ACHN (cell line): ENCODE measurements at places on chromosomes 1 and 21.

DNA sequence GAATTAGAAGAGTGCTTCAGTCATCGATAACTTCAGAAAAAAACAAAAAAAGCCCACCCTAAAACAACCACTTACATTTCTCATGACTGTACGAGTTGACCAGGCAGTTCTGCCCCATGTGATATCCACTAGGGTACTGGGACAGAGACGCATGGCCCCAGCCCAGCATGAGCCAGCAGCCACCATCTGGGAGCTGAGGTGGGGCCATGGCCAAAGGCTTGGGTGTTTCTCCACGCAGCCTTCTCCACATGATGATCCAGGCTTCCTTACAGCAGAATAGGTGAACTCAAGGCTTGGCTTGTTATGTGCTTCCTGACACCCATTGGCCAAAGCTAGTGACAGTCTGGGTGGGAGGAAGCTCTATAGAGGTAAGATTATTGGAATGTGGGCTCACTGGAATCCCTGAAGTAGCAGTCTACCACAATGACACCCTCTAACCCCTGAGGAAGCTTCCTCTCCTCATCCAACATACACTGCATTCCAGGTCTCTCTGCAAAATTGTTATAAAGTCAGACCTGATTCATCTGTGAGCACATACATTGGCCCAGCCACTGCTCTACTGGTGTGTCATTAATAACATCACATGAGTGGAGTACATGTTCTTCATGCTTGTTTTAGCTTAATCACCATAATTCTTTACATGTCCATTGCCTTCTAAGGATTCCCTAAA, 66.3 kb upstream of the NTPCR start:
- no peak for DNase-seq

DNA sequence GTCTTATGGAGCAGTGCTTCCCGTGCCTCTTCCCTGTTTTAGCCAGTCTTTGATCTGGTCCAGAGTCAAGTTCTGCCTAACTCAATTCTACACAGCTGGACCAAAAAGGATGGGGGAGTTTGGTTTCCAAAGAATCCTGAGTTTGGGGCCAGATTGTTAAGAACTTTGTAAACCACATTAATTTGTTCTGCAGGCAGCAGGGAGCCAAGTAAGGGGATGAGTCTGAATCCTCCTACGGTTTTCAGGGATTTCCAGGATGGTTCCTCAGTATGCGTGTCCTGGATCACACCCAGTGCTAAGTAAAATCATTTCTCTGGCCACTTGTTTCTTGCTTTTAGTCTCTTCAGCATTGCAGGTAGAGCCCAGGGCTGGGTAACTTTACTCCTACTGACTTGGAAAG, 26.1 kb upstream of the GJA5 start:
- no peak for DNase-seq

DNA sequence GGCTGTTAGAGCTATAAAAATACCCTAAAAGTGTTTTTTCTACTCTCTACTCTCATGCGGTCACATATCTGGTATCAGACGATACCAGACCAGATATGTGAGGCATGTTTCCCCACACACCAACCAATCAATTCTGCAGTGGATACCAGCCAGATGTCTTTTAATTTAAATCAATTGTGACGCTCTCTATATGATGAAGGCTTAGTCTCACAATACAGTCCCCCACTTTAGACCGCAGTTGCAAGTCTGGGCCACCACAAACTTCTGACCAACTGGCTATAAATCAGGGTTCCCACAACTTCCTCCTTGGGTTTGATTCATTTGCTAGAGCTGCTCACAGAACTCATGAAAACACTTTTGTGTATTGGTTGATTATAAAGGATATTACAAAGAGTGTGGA, 586.1 kb upstream of the ZP4 start:
- DNase-seq, result no peak

DNA sequence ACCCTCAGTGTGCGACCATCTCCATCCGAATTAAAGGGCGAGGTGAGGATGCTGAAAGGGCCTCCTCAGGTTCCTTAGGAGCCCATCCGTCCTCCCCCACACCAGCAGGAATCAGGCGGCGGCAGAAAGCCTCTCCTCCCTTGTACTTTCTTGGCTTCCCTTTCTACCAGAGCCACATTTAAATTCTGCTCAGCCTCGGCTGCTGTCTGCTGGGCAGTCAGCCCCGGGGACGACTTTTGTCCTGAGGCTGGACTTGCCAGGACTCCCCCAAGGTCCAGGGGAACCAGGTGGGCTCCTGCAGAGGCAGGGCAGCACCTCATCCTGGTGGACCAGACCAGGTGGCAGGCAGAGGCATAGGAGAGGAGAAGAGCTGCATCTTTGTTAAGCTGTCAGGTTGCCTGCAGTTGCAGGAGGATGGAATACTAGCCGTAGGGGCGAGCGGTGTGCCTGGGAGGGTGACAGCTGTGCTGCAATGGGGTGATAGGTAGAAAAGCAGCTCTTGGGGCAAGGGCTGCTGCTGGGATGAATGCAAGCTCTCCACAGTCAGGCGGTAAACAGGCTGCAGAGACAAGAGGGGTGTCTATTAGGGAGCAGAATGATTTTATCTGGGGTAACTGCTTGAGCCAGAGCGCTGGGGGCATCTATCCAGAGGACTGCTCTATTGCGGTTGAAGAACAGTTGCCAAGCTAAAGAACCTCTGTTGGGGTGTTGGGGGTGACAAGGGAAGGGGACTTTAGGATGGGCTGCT, 46.2 kb upstream of the WASF2 start:
- DNase-seq, result no peak

DNA sequence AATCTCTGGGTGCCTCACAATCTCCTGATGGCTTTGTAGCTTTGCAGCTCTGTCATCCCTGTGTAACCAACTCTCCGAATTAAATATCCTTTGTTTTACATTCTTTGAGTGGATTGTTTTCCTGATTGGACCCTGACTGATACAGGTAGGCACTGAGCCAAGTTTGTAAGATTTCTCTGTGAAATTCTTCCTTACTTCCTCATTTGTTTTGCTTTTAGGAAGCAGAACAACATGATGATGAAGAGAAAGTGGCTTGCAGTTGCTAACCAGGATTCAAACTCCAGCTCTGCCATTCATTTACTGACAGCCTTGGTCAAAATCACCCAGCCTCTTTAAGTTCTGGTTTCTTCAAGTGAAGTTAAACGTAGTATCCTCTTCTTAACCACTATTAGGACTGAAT, 452.3 kb downstream of the OMA1 start:
- no peak for DNase-seq

- DNase-seq, result no peak
These were observed 61.5 kb downstream of the HSPG2 start for GRCh38 chr1:21875621-21876063.

DNA sequence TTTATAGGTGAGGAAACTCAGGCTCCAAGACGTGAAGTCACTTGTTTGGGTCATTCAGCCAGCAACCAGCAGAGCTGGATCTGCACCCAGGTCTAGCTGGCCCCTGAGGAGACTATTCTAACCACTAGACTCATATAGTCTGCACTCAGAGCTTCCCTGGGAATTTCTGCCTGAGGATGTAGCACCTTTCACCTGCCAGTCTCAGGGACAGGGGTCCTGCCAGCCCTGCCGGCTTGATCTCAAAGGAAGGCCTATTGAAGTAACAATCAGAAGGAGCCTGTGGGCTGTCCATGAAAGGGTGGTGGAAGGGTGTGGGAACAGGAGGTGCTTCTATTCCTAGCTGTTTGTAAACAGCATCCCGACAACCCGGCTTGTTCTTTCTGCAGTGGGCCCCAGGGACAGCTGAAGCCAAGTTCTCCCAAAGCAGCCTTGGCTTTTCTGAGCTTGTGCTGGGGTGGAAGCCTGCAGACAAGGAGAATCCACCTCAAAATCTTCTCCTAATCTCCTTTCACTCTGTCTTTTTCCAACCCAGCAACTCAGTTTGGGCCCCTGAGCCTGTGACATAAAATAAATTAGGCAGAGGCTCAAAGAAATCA, 7.8 kb downstream of the LMOD1 start:
- DNase-seq, result no peak

DNA sequence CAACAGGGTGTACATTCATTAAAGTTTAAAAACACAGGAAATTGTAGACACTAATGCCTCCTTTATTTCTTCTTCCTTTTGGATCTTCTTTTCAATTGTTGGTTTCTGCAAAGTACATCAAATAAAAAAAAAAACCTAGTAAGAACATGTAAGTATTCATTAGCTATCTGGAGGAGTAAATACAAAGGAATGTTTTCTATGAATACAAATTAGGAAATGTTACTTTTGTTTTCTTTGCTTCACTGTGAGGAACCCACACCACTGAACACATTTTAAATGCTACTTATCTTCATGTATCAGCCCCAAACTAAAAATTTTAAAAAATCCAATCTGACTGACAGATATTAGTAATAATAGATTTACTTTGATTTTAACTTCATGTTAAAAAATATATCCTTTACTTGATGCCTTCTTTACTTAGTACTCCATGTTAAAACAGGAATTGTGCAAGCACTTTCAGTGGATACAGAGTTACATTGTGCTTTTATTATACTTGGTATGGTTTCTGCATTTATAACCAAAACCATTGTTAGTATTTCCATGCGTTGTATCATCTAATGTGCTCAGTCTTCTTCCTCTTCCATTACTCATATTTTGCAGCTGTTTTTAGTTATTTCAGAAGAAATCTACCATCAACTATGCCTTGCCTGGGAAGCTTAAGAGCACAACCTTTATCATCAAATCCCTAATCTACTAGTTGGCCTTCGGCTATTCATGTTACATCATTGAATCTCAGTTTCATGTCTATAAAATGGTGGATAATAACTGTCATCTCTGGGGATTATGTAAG, 236.9 kb upstream of the DPYD start:
- no peak for DNase-seq

GRCh38 chr1:56147034-56147433, 432.3 kb downstream of the PLPP3 start:
- DNase-seq, result no peak

DNA sequence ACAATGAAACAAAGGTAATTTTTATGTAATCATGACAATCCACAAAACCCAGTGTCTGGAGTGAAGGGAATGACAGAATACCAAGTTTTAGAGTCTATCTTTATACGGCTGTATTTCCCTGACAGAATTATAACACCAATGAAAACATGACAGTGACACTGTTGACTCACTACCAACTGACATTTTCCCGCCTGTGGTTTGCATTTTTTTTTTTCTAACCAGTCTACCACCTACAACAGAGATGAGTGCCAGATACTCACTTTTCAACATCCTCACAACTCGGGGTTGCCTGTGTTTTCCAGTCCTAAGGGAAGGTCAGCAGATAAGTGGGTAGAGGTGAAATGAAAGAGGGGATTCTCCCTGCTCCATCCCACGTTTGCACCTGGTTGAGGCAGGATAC, 118.9 kb downstream of the KCNJ6 start:
- no peak for DNase-seq

- peak; percentile 27 for DNase-seq
These were observed 278.6 kb upstream of the AJAP1 start for GRCh38 chr1:4375812-4376211.

DNA sequence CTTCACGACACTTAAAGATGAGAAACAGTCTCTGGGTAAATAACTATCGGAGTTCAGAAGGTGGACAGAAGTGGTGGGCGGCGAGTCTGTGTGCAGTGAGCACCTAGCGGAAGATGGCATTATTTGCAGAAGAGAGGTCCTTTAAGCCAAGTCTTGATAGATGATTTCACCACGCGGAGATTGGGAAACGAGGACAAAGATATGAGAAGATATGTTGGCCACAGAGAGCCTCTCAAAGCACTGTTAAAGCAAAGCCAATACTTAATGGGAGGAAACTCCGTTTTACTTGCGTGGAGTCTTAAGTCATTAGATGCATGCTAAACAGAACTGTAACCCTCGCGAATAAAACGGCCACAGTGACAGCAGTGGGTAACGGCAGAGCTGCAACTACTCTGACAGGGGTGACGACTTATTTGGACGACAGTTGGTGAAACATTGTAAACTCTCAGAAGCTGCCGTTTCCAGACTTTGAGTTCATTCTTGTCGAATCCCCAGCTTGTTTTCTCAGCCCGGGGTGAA, 577 bp upstream of the CEP350 start:
- no peak for DNase-seq

GRCh38 chr1:241749041-241749944, 97.2 kb downstream of the WDR64 start:
- DNase-seq, result no peak

DNA sequence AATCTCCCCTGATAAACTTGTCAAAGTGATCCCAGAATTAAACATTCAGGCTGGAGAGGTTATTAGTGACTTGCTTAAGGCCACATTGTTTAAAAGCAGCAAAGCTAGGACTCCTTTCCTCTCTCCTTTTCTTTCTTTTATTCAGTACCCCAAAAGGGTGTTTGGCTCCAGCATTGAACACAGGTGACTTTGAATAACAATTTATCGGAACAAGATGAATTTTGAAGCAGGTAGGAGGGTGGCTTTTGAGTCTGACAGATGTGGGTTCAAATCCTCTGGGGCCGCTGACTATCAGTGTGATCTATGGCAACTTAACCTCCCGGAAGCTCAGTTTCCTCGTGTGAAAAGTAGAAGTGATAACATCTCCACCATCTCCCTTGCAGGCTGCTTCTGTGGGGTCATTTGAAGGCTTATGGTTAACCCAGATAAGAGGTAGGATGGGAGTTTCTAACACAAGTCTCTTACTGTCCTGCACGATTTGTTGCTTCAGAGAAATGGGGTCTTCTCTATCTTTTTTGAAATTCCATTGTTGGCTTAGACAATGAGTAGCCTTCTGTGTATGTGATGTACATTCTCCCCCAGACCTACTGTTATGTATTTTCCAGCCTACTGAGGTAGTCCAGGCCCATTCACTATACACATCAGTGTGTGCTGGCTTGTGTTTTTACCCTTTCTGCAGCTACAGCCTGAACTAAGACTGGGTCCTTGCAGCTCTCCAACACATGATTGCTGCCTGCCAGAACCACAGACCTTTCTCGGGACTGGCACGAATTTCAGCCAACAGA, 29.0 kb downstream of the JUN start:
- no peak for DNase-seq

DNA sequence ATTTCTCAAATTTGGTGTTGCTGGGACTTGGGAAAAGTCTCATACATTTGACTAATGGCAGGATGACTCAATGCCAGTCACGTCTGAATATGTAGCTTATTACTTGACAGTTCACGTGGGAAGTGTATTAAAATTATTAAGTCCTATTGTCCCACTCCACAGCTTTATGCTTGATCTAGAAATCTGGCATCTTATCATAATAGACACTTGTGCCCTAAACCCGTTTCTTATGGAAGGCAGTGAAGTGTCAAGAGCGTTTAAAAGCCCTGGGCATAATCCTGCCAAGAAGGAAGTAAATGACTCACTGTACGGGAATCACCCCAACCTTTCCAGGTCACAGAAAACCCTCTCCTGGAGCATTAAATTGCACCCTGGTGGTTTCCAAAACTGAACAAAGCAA, 207.4 kb downstream of the APP start:
- peak; percentile 67 for DNase-seq

GRCh38 chr1:961132-961669, 817 bp downstream of the KLHL17 start:
- DNase-seq, result no peak
